Adrenal gland (tissue), 19 donors: ENCODE measurements at places on chromosomes 3 and 15.
A peak's percentile ranks its signal among the peaks of the same experiment; 100 is the strongest.

GRCh38 chr3:64097920-64098319 lies 74.6 kb upstream of the PSMD6 start:
- DNase-seq = no peak

GRCh38 chr3:74273091-74273490 lies 341.4 kb downstream of the CNTN3 start:
- no peak for DNase-seq

DNA sequence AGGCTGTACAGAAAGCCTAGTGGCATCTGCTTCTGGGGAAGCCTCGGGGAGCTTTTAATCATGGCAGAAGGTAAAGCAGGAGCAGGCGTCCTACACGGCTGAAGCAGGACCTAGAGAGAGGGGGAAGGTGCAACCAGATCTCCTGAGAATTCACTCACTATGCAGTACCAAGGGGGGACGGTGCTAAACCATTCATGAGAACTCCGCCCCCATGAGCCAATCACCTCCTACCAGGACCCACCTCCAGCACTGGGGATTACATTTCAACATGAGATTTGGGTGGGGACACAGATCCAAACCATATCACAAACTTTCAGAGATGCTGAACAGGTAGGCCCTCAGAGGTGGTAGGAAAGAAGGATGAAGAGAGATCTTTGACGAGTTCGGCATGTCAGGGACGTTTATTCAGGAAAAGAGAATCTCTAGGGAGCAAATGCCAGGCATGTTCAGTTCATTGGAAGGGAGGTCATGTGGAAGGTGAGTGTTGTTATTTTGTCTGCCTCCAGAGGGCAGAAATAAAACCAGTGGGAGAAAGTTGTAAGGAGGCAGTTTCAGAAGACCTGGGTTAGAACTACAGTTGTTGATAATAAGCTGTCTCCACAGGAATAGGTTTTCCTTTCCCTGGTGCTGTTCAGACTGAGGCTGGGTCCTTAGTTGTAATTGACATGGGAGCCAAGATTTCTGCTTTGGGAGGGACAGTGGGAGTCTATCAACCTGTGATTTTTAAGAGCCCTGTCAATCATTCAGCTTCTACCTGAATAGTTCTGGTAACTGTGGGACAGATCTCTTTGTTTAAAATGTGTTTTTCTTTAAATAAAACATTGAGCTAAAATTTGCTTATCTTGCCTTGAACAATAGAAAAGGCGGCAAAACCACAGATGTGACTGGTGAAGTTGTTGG lies 4.3 kb upstream of the FNDC3B start:
- DNase-seq = peak; percentile 39

DNA sequence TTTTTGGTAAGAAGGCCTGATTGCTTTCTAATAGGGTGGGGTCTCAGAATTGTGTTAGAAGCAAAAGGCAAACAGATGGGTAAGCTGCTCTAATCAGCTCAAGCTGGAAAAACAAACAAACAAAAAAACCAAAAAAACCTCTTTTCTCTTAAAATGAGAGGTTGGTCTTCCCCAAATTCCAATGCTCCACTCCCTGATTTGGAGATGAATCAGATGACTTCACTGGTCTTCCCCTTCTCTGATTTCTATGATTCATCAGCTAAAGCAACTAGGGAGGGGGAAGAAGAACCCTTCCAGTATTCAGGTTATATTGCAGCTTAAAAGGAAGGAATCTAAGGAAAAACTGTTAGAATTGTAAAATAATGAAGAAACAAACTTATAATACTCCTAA lies 9.6 kb upstream of the ANXA2 start:
- DNase-seq = no peak

GRCh38 chr15:59170295-59171066 lies 36.2 kb upstream of the LDHAL6B start:
- peak; percentile 61 for DNase-seq

DNA sequence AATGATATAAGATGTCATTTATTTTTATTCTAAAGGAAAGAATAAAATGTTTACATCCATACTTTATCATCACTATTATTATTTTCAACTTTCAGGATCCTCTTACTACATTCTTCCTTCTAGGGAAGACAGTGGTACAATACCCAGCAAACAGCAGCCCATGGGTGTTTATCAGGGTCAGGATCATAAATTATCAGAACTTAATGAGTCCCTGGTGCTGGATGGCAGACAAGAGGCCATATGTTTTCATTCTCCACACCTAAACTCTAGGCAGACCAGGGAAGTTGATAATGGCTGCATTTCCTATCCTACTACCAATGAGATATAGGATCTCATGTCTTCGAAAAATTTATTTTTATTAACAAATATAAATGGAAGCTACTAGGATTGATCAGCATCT lies 127.7 kb downstream of the SAMMSON start:
- DNase-seq = no peak

DNA sequence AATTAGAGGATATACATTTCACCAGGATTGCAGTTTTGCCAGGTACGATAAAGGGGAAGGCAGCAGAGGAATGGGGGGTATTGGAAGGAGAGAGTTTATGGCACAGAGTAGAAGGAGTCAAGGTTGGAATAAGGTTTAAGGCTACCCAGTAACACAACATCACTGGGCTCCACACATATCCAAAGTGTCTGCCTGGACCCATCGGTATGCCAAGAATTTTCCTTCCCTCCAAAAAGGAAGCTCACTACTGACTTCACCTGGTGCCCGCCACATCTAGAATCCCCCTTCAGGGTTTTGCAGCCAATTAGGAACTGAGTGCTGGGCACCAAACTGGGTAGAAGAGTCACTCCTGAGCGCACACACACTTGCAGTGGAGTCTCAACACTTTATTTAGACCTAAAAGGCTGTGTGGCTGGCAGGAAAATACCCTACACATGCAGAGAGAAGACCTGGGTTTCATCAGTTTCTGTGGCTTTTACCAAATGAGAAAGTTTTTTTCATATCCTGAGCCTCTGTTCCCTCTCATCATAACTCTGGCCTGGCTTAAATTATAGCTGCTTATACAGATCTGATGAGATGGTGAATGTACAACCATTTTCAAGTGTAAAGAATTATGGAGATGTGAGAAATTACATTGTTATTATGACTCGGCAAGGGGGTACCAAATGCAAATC lies 190.8 kb upstream of the LPP start:
- no peak for DNase-seq
